ENCODE measurements at places on chromosomes 1 and 21.

GRCh38 chr1:151510020-151510405 is 1.2 kb upstream of the CGN start:
- no peak for DNase-seq

- DNase-seq = peak; percentile 71
Measured at GRCh38 chr1:218345673-218346390, 696 bp downstream of the TGFB2 start.

- peak; percentile 41 for DNase-seq
Measured at GRCh38 chr1:227317011-227317451, 1.3 kb downstream of the CDC42BPA start.

- DNase-seq = no peak
Measured at GRCh38 chr1:47574451-47575165, 136.8 kb downstream of the FOXD2 start.

DNA sequence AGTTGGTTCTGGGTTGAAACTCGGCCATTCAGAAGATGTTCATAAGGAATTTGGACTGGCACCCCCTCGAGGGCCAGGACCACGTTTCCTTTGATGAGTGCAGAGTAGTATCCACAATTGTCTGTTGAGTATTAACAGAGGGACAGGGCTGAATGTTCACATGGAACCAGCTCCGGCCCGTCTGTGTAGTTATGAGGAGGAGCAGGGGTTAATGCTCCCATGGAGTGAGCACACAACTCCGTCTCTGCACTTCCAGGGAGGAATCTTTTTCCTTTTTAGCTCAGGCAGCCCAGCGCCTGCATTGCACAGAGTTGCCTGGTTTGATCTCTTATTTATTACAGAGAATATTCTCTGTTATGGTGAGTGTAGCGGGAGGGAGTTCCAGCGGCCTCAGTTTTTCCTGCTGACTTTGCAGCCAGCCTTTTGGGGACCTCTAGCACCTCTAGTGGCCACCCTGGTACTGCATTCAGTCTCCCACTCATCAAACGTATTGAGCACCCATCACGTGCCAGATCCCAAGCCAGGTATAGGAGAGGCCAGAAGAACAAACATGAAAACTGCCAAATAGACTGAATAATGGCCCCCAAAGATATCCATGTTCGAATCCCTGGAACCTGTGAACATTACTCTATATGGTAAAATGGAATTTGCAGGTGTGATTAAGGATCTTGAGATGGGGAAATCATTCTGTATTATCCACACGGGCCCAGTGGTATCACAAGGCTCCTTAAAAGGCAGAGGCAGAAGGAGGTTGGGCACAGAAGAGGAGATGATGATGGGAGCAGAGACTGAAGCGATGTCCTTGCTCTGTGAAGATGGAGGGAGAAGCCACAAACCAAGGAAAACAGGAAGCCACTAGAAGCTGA is 167.7 kb upstream of the CSF3R start:
- peak; percentile 45 for DNase-seq

DNA sequence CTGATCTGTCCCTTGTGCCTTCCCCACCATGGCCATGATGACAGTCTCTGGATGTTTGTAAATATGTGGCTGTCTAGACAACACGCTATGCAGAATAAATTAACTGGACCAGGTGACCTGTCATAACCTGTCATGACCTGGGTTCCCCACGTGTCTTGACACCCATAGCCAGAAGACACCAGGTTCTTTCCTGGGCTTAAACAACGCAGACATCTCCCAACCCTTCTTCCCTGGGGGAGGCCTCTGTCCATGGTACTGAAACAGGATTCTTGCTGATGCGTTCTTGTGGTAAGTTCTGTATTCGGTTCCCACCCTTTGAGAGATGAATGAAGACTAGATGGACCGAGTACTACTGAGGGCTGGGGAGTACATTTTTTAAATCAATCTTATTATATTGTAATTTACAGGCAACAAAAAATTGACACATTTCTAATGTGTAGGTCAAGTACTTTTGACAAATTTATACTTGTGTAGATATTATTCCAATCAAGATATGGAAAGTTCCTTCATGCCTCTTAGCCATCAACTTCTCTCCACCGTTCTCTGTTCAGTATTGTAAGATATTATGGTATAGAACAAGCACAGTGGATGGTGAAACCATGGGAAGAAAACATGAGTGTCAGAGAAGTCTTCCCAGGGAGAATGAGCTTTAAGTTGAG is 738.8 kb downstream of the PTPRU start:
- peak; percentile 62 for DNase-seq

- no peak for DNase-seq
Measured at GRCh38 chr1:243734308-243734695, 115.7 kb downstream of the AKT3 start.

DNA sequence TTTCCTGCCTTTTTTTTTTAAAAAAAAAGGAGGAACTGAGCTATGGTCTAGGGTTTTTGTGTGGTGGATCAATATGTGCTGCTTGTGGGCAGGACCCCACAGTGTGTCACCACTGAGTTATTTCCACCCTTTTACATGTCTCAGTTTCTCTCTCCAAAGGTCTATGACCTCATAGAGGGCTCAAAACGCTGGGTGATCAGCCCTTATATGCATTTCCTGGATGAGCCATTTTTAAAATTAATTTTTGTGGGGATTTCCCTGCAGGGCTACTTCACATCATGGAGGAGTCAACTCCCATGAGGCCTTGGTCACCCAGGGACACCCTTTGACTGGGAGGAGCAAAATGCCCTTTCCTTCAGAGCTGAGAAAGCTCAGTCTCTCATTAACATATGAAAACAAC is 20.7 kb upstream of the HAO2 start:
- DNase-seq = no peak

DNA sequence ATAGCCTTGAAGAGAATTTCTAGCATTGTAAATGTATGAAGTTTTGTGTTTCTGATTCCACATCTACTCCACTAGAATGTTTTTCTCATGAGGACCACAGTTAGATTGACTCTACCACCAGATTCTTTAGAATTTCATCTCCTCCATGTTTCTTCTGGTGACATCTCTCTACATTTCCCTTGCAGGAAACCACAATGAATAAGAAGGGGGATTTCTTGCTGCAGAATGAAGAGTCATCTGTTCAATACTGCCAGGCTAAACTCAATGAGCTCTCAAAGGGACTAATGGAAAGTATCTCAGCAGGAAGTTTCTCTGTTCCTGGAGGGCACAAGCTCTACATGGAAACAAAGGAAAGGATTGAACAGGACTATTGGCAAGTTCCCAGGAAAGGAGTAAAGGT is 18.6 kb downstream of the GBP6 start:
- DNase-seq = no peak

All from ACHN (cell line).